ENCODE measurements at places on chromosomes 7 and 10.

DNA sequence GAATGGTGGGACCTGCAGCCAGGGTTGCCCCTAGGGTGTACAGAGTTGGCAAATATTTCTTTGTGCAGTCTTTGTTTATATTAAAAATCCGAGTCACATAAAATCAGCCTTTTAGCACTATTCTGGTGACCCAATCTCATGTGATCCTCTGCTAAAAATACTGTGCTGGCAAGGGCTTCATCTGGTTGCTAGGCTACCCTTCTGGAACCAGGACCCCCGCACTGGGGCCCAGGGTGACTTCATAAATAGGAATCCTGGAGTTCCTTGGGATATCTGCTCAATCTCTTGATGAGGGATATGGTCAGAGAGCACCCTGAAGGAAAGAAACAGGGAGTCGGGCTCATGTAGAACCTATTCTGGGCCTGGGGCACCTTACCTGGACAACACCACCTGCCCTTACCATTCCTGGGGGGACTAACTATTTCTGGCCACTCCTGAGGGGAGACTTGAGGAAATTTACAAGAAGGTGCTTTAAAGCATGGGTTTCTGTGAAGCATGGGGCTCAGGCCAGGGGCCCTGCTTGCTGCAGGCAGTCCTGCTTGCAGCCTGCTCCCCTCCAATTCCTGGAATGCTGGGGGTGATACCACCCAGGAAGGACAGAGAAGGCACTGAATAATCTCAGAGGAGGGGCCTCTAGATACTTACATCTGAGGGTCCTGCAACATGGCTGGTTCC lies 44.7 kb downstream of the SH2D4B start:
- DNase-seq = no peak

DNA sequence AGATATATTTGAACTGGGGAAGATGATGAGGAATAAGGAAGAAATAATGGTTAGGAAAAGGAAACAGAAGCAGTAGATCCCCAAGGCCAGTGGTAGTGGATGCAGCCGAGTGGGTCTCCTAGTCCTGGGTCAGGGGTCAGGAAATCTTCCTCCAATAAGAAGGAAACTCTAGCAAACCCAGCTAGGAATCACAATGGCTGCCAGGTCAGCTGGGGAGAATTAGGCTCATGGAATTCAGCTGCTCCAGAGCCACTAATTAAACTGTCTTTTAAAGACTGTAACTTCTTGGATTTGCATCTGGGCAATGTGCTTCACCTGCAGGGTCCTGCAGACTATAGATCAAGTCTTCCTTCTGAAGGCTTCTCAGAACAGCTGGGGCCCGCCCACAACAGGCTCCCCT lies 644.4 kb downstream of the KCNMA1 start:
- DNase-seq = no peak

DNA sequence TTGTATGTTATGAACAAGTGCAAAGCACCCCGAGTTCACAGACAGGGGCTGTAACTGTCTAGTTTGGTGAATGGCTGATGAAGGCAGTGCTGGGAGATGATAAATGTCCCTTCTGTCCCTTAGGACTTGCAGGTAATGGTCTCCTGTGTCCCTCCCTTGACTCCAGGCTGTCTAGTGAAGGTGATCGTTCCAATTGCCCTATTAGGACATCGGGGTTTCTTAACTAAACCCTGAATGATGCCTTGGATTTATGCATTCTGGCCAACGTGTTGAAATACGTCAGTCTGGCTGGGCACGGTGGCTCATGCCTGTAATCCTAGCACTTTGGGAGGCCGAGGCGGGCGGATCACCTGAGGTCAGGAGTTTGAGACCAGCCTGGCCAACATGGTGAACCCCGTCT lies 69.4 kb downstream of the PFKFB3 start:
- DNase-seq = no peak

GRCh38 chr10:3872712-3873329 lies 87.8 kb upstream of the KLF6 start:
- no peak for DNase-seq

DNA sequence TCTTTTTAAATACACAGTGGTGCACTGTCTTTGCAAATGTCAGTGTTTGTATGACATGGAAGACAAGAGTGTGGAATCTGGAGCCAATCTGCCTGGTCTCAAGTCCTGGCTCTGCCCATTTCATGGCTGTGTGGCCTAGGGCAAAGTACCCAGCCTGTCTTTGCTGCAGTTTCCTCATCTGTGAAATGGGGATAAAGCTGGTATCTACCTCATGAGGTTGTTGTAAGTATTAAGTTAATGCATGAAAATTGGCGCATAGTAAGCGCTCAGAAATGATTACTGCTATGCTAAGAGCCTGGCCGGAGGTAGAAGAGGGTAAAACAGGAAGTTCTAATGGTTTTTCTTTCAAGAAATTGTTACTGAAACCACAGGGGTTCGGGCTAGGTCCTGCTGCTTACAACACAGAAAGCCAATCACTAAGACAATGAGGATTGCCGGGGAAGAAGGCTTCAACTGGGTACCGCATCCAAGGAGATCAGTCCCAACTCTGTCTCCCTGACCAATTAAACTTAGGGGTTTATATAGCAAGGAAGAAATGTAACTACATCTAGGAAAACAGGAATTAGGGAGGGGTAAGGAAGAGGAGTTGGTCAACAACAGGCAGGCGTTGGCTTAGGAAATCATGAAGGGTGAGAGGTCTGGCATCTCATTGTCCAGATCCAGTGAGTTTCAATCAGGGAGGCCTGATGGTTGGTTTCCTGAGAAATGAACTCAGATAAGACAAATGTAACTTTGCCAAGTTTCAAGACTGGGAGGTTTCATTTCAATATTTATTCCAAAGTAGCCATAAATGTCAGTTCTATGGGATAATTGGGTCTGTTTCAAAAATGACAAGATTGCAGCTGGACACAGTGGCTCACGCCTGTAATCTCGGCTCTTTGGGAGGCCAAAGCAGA lies 57.0 kb downstream of the CHST3 start:
- no peak for DNase-seq

GRCh38 chr7:81846398-81846797 lies 76.6 kb upstream of the HGF start:
- no peak for DNase-seq

DNA sequence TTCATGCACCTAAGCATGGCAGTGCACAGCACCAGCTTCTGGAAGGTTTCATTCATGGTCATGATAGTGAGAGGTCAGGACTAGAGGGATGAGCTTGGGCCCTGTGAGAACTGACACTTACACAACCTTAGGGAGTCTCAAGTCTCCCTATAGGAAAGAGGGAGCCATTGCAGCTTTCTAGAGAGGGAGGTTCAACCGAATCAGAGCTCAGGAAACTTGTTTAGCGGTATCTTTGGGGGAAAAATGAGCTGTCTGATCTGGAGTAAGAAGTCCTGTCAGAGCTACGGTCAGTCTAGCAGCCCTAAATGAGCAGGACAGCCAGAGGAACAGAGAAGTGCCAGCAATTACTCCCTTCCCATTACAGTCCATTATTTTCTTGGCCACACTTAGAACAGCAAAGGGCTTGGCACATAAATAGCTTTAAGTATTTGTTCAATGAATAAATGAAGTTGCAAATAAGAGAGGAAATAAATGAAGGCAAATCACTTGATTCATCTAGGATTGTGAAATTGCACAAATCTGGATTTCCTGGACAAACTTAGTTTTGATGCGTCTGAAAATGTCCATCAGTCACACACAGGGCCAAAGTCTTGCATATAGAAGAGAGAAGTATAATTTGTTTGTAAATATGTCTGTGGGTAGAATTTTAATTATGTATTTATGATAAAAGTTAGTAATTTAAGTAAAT lies 262.0 kb downstream of the GLI3 start:
- DNase-seq = no peak

DNA sequence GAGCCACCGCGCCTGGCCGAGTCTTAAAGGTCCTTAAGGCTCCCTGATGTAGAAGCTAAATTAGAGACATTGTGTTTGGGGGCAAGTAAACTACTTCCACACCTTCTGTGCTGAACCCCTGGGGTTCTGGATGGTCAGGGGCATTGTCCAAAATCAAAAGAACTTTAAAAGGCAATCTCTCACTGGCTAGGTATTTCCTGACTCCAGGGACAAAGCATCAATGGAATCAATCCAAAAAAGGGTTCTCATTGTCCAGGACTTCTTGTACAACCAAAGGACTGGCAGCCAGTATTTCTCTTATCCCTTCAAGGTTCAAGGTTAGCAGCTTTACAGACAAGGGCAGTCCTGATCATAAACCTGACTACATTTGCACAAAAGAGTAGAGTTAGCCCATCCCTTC lies 24.0 kb downstream of the SRPK2 start:
- DNase-seq = no peak

DNA sequence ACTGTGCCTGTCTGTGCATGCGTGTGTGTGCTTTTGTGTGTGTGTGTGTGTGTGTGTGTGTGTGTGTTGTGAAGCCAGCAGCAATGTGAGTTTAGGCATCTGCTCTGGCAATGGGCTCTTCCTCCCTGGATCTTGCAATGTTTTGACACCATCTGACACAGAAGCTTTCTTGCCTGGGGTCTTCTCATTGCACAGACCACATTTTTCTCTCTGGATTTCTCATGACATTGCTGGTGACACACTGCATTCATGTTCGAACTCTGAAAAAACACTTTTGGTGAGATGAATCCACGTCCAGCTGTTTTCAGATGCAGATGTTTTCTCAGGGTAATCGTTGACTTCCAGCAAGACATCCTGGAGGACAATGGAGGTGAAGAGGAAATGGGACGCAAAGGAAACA lies 63.0 kb upstream of the FZD8 start:
- DNase-seq = no peak

- no peak for DNase-seq
Measured at GRCh38 chr10:129253865-129254179, 213.2 kb upstream of the MGMT start.

DNA sequence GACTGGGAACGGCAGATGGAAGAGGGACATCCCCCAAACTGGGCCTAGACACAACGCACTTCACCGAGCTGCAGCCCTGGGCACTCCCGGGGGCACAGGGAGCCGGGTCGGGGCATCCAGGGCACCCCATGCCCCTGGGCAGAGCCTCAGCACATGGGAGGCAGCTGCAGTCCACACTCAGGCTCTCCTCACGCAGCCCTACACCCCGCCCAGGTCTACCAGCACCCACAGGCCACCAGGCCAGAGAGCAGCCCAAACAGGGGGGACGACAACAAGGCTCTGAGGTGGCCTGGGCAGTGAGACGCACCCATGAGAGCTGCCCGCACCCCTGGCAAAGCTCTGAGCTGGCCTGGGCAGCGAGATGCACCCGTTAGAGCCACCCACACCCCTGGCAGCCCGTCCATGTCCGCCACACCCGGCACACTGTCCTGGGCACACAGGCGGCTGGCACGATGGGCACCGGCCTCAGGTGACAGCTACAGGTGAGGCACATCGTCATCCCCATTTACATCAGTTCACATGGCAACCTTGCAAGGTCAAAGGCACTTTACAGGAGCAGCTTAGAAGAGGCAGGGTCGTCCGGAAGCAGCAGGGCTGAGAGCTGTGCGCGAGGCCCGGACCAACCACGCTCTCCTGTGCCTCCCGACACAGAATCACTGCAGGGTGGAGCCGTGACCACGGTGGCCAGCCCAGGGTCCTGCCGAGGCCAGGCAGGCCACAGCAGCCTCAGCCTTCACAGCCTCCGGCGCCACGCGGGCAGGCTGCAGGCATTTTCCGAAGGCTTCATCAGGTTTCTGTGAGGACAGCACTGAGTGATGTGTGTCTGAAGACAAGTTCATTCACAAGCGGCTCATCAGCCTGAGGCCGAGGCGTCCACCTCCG lies 228.6 kb downstream of the MAD1L1 start:
- peak; percentile 10 for DNase-seq

GRCh38 chr10:110547139-110547761 lies 20.2 kb upstream of the SMC3 start:
- DNase-seq = no peak

- DNase-seq = no peak
Measured at GRCh38 chr7:50738932-50739331, 43.8 kb downstream of the GRB10 start.

DNA sequence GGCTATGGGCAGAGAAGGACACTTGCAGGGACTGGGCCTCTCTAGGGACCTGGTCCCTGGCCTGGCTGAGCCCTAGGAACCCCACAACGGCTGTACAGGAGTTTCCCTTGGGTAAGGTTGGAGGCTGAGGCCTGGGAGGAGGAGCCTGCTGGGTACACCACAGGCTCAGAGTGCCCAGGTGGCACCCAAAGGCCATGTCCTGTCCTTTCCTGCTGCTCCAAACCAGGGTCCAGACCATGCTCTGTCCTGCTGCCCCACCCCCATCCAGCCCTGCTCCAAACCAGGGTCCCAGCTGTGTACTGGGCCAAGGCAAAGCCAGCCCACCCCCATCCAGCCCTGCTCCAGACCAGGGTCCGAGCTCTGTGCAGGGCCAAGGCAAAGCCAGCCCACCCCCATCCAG lies 35.3 kb upstream of the ZNF488 start:
- no peak for DNase-seq

DNA sequence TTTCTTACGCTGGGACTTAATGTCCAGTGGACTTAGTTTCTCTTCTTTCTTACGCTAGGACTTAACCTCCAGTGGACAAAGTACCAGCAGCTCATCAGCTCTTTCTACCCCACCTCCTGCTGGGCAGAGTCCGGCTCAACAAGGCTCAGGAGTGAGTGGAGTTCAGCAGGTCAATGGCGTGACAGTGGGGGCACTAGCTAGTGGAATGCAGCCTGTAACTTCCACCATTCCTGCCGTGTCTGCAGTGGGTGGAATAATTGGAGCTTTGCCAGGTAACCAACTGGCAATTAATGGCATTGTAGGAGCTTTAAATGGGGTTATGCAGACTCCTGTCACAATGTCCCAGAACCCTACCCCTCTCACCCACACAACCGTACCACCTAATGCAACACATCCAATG lies 199.7 kb downstream of the MLLT10 start:
- DNase-seq = no peak

DNA sequence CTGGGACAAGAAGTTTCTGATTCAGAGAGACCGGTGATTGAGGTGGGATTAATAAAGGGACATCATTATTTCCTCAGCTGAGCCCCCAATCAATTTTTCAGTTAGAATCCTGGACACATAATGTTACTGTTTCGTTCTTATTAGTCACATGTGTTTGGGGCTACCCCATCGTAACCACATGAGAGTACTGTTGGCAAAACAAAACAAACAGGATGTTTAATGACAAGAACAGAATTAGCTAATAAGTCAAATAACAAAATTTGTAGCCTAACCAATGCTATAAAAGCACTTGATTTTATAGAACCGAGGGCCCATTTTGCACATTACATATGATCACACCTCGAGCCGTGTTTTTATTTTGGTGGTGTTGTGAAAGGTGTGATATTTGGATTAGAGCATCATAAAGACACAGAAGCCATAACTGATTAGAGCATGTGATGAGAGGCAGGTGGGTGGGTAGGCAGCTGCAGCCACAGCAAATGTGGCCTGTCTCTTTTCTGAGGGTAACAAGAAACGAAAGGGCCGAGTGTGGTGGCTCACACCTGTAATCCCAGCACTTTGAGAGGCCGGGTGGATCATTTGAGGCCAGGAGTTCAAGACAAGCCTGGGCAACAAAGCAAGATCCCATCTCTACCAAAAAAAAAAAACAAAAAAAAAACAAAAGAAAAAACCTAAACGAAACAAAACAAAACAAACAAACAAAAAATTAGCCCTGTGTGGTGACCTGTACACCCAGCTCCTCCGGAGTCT lies 1.8 kb upstream of the VWC2 start:
- no peak for DNase-seq
